ENCODE measurements at places on chromosomes 6 and 20.
A peak's percentile ranks its signal among the peaks of the same experiment; 100 is the strongest.

DNA sequence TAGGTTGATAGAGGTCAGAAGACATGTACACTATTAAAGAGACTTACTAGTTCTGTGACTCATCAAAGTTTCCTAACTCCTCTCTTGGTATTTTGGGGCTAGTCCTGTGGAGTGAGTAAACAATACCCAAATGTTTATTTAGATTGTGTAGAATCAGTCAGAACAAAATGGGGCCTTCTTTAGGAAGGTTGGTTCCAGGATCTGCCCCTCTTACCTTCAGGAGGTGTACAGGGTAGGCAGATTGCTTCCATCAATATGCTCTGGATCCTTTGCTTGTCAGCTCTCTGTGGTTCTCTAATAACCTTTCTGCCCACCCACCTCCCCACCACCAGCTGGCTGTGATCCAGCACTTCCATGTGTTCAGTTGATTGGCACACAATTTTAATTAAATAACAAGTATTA, 107.0 kb downstream of the POPDC3 start:
- no peaks in the 10 kb centered on the region for H3K4me1 ChIP-seq
- H3K27me3 ChIP-seq: no peaks in the 10 kb centered on the region
- H3K36me3 ChIP-seq: no peaks in the 10 kb centered on the region
- no peak for DNase-seq
- no peak overlapping the region for H3K27ac ChIP-seq
- H3K4me3 ChIP-seq: no peak overlapping the region

GRCh38 chr20:46970937-46971630, 76.4 kb downstream of the EYA2 start:
- peaks cover 29% of the 10 kb centered on the region for H3K27me3 ChIP-seq
- peaks cover 24% of the 10 kb centered on the region for H3K4me1 ChIP-seq
- DNase-seq: peak; percentile 71
- peak overlapping the region; percentile 30 for H3K27ac ChIP-seq
- H3K36me3 ChIP-seq: no peaks in the 10 kb centered on the region

GRCh38 chr6:145036848-145037567, 698.3 kb downstream of the EPM2A start:
- H3K27me3 ChIP-seq: no peaks in the 10 kb centered on the region
- H3K4me1 ChIP-seq: no peaks in the 10 kb centered on the region
- no peak for DNase-seq
- H3K36me3 ChIP-seq: no peaks in the 10 kb centered on the region
- no peak overlapping the region for H3K27ac ChIP-seq

- peak; percentile 100 for DNase-seq
- peak within 1 kb of the TSS; percentile 78 for H3K4me3 ChIP-seq
Observed at GRCh38 chr6:30914076-30914853, at the start of gene VARS2. TSS of gene VARS2 (plus strand) at chr6:30914238. CDS start at chr6:30914837, 599 bp downstream.

- DNase-seq: peak; percentile 0
- no peaks in the 10 kb centered on the region for H3K36me3 ChIP-seq
- no peak overlapping the region for H3K4me3 ChIP-seq
- H3K27ac ChIP-seq: no peak overlapping the region
Observed at GRCh38 chr20:24783631-24784492, 165.2 kb upstream of the CST7 start.

- DNase-seq: no peak
- no peak overlapping the region for H3K27ac ChIP-seq
- no peaks in the 10 kb centered on the region for H3K36me3 ChIP-seq
- H3K4me3 ChIP-seq: no peak overlapping the region
Observed at GRCh38 chr20:8812817-8813216, 256.1 kb upstream of the PLCB4 start.

DNA sequence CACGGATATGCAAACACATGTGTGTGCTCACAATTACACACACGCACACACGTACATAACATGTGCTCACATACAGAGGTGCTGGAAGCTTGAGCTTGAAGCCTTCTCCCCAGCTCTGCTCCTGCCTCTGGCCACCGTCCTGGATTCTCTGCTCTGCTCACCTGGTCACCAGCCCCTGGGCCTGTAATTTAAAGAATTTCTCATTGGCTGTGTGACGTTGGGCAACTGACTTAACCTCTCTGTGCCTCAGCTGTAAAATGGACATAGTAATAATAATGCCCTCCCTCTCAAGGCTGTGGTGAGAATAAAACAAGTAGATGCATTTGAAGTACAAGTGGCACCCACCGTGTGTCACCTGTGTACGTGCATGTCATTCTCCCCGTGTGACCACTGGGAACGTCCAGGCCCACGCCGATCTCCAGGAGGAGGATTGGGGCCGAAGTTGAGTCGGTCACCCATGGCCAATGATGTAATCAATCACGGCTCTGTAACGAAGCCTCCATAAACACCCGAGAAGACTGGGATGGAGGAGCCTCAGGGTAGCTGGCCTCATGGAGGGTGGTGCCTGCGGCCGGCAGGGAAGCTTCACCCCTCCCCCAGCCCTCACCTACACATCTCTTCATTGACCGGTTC, 160.9 kb upstream of the AFDN start:
- no peak for DNase-seq
- H3K4me3 ChIP-seq: no peak overlapping the region
- H3K27ac ChIP-seq: no peak overlapping the region
- H3K36me3 ChIP-seq: no peaks in the 10 kb centered on the region
- H3K4me1 ChIP-seq: peaks cover 26% of the 10 kb centered on the region

- H3K36me3 ChIP-seq: peaks cover 5% of the 10 kb centered on the region
- peak; percentile 23 for DNase-seq
- peak overlapping the region; percentile 8 for H3K4me3 ChIP-seq
- peak overlapping the region; percentile 33 for H3K27ac ChIP-seq
- no peaks in the 10 kb centered on the region for H3K27me3 ChIP-seq
Observed at GRCh38 chr6:47362857-47363461, 53.3 kb upstream of the TNFRSF21 start.

DNA sequence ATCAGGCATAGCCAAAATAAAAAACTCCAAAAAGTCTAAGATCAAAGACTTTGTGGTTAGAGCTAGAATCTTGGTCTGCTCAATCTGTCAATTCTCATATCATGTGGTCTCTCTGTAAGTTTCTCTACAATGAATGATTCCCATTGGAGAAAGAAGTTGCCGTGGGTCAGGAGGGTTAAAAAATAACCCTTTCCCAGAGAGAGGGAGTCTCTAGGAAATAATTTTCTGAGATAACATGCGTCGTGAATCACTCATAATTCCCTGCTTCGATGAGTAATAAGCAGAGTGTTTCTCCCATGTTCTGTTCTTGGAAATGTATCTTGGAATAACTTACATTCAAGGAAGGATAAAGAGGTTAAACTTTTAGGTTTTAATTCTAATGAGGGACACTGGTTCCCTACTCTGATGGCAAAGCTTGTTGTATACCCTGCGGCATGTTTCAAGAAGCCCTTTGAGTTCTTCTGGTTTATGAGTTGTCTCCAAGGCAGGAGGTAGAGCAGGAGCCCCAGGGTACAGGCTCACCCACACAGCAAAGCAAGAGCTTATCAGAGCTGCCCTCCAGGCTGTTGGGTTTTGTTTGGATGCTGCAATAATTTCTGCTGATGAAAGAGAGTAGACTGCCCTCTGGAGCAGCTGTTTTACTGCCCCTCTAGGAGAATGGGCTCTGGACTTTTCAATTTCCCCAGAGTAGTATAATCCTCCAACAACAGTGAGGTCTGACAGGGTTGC, 599.1 kb downstream of the QKI start:
- no peak overlapping the region for H3K27ac ChIP-seq
- DNase-seq: no peak
- no peaks in the 10 kb centered on the region for H3K4me1 ChIP-seq
- H3K4me3 ChIP-seq: no peak overlapping the region
- no peaks in the 10 kb centered on the region for H3K36me3 ChIP-seq
- H3K27me3 ChIP-seq: peaks cover 4% of the 10 kb centered on the region

All from Calu3 (cell line).